Camera-type eye (tissue), 1 donor: ENCODE measurements at places on chromosomes 16 and 17. TPM values are rescaled to one million over a fixed set of nuclear protein-coding genes. Genes with fewer than 3 reads are reported as not detected.

Gene TSNAXIP1
- total RNA-seq = 5.2 TPM

Gene DNAH9
- 3.4 TPM for total RNA-seq

Gene SULT1A4
- 6.9 TPM for total RNA-seq

Gene RNF157
- total RNA-seq = 24.4 TPM

Gene ESRP2
- total RNA-seq = 4.6 TPM

Gene CD300LG
- 0.38 TPM for total RNA-seq

Gene ABR
- total RNA-seq = 105 TPM

Gene WFIKKN1
- total RNA-seq = 0.71 TPM

Gene CDH8
- total RNA-seq = 16.4 TPM

Gene KRT17
- 39.9 TPM for total RNA-seq

Gene RNF112
- 5.4 TPM for total RNA-seq

Gene AANAT
- total RNA-seq = 18.0 TPM

Gene NPB
- 4.9 TPM for total RNA-seq

Gene GOT2
- 63.7 TPM for total RNA-seq

Gene ABCA10
- 10.1 TPM for total RNA-seq

Gene MYOCD
- 7.9 TPM for total RNA-seq

Gene OR1E2
- not detected for total RNA-seq

Gene TBC1D26
- total RNA-seq = 2.9 TPM

Gene SOST
- total RNA-seq = 0.22 TPM

Gene CRK
- total RNA-seq = 89.7 TPM

Gene ITGAD
- not detected for total RNA-seq

Gene SEPTIN1
- total RNA-seq = 0.44 TPM

Gene CHST4
- 0.44 TPM for total RNA-seq

Gene ABCC6
- 3.0 TPM for total RNA-seq

Gene ALDH3A1
- total RNA-seq = 7.1 TPM

Gene TVP23C
- 47.6 TPM for total RNA-seq

Gene NPIPB9
- 3.5 TPM for total RNA-seq

Gene HBA2
- 1,606 TPM for total RNA-seq

Gene SNX20
- total RNA-seq = 0.16 TPM

Gene MKS1
- 32.0 TPM for total RNA-seq

Gene NLGN2
- total RNA-seq = 36.2 TPM

Gene TNFRSF17
- total RNA-seq = not detected

Gene ZP2
- 0.33 TPM for total RNA-seq

Gene CD300A
- 1.8 TPM for total RNA-seq

Gene UTS2R
- total RNA-seq = 3.2 TPM

Gene JMJD6
- total RNA-seq = 30.1 TPM

Gene CLDN9
- not detected for total RNA-seq

Gene FAM171A2
- 52.0 TPM for total RNA-seq

Gene ITFG1
- total RNA-seq = 91.5 TPM

Gene KRTAP4-9
- not detected for total RNA-seq

Gene IGFALS
- total RNA-seq = 0.55 TPM

Gene BPTF
- total RNA-seq = 256 TPM
